ENCODE measurements at places on chromosomes 2 and 18. TPM values are rescaled to one million over a fixed set of nuclear protein-coding genes. Genes with fewer than 3 reads are reported as not detected.

DNA sequence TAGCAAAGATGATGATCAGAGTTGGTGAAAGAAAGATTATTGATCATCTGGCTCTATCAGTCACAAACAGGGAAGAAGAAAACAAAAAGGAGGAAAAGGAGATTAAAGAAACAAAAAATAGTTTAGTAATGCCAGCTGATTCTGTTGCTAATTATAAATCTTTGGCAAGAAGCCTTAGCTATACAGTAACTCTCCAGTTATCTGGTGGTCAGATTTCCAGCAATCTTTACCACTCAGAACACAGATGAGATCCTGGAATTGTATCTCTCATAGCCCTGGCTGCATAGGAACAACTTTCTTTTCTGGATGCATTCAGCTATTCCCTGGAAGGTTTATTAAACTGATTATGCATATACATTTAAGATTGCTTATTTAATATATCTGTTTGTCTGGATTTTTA lies 256.8 kb upstream of the ZEB2 start:
- DNase-seq, result no peak

- peak; percentile 42 for DNase-seq
Observed at GRCh38 chr2:174606336-174606735, 8.7 kb upstream of the WIPF1 start.

GRCh38 chr18:10270151-10270571 lies 184.3 kb upstream of the APCDD1 start:
- DNase-seq, result peak; percentile 16

DNA sequence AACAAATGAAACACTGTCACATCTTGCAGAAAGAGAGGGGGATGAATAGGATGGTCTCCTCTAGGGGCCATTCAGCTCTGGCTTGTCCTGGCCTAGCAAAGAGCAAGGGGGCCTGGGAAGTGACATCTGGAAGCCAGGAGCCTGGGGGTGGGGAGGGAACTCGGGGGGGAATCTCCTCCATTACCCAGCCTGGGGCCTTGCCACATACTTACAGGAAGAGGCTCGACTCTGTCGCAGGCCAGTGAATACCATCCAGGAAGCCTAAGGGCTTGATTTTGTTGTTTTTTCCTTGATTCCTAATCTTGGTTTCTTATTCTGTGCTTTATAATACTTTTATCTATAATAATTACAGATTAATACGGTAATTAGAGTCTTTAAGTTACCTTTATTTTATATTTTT lies 797.5 kb upstream of the ID2 start:
- DNase-seq, result no peak

RUFY4 gene
- 0.09 TPM for polyA plus RNA-seq

DNA sequence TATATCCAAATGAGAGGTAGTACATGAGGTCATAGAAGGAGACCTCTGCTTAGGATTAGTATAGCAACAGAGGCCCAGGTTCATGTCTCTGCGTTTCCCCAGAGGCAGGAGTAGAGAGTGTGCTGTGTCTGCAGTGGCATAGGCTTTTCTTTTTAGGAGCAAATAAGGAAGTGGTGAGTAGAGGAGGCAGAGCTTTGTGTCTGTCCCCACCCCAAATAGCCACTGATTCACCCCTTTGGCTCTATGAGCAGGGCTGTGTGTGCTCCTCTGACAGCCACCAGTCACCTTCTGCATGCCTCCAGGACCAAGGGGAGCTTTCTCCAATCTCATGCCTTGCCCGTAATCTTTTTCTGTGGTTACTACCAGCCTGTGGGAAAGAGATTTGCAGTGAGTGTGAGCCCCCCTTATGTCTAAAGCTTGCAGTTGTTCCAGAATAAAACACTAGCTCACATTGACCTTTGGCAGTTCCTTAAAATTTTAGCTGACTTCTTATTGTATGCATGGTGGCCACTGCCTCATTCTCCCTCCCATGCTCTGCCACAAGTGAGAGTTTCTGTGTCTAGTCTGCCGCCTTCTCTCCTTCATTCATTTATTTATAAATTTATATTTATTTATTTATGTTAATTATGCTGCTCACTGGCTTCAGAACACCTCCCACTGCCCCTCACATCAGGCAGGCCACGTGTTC lies 23.5 kb upstream of the ELAC1 start:
- no peak for DNase-seq

Measured in adrenal gland (tissue), 19 donors.